ENCODE measurements at places on chromosomes 13 and 19.

GRCh38 chr13:97256343-97256783 is 34.2 kb downstream of the MBNL2 start:
- DNase-seq: peak; percentile 89

DNA sequence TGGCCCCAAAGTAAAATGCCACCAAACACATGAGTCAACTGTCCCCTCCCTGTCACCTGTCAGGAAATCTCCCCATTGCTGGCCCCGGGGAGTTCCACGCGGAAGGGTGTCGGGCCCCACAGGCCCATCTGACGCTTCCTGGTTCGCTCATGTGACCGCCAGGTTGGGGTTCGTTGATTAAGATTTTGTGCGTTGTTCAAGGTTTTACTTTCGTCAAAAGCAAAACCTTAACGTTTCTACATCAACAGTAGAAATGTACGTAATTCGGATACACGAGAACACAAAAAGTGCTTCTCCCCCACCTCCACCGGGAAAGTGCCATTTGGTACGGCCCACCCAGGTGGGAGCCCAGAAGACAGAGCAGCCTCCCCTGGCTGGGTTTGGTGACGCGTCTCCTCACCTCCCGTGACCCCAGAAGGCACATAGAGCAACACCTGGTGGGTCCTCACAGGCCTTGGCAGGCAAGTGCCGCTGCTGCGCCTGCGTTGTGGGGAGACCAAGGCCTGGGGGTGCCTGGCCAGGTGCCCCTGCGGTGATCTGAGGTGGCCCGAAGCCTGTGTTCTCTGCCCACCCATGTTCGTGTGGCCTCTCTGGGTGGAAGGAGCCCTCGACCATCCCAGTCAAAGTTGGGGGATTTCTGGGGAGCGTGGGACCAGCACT is 161.6 kb downstream of the KDM4B start:
- no peak for DNase-seq

- no peak for DNase-seq
Observed at GRCh38 chr19:36032251-36033104, at the start of gene CLIP3. Gene CLIP3 (minus strand): TSS chr19:36032873. CDS start chr19:36032357, 516 bp downstream.

- no peak for DNase-seq
Observed at GRCh38 chr19:47561440-47562057, 11.4 kb downstream of the ZNF541 start.

- no peak for DNase-seq
Observed at GRCh38 chr13:34000955-34001354, 183.0 kb downstream of the RFC3 start.

DNA sequence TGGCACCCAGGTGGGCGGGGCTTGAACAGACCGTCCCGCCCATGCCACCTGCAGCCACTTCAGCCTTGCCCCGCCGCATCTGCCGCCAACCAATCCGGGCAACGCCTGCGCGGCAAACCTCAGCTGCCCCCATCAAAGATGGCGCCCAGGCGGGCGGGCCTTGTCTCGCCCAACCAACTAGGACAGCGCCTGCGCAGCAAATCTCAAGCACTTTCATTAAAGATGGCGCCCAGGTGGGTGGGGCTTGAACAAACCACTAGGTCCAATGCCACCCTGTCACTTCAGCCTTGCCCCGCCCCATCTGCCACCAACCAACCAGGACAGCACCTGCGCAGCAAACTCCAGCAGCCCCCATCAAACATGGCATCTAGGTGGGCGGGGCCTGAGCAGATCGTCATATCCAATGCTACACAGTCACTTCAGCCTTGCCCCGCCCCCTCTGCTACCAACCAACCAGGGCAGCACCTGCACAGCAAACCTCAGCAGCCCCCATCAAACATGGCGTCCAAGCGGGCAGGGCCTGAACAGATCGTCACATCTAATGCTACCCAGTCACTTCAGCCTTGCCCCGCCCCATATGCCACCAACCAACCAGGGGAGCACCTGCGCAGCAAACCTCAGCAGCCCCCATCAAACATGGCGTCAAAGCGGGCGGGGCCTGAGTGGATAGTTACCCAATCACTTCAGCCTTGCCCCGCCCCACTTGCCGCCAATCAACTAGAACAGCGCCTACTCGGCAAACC is 1.4 kb downstream of the PEG3 start:
- no peak for DNase-seq

- no peak for DNase-seq
Observed at GRCh38 chr13:113157929-113158747, at the start of gene PROZ. Gene PROZ (plus strand): TSS chr13:113158648. CDS start chr13:113158661, 13 bp downstream.

GRCh38 chr13:55615081-55615480 is 1525.6 kb upstream of the PRR20A start:
- DNase-seq: no peak

GRCh38 chr13:47226516-47226915 is 329.7 kb upstream of the HTR2A start:
- DNase-seq: no peak

GRCh38 chr13:25946321-25946720 is 105.5 kb downstream of the SHISA2 start:
- DNase-seq: no peak

DNA sequence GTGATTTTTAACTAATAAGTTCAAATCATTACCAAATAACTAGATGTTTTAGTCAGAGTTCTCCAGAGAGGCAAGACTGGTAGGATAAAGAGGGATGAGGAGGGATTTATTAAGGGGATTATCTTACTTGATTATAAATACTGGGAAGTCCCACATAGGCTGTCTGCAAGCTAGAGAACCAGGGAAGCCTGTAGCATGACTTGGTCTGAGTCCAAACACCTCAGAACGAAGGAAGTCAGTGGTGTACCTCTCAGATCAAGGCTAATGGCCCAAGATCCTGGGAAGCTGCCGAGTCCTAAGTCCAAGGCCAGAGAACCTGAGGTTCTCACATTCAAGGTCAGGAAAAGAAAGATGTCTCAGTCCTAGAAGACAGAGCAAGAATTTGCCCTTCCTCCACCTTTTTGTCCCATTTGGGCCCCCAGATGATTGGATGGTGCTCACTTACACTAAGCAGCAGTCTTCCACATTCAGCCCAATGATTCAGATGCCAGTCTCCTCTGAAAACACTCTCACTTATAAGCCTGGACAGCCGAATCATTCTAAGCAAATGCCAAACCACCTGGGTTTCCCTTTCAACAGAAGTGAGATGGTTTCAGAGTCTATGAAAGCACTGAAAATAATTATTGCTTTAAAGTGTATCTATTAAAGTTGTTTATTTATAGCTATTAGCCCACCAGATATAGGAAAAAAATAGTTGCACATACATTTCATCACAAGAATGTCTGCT is 1599.2 kb downstream of the OLFM4 start:
- DNase-seq: no peak

DNA sequence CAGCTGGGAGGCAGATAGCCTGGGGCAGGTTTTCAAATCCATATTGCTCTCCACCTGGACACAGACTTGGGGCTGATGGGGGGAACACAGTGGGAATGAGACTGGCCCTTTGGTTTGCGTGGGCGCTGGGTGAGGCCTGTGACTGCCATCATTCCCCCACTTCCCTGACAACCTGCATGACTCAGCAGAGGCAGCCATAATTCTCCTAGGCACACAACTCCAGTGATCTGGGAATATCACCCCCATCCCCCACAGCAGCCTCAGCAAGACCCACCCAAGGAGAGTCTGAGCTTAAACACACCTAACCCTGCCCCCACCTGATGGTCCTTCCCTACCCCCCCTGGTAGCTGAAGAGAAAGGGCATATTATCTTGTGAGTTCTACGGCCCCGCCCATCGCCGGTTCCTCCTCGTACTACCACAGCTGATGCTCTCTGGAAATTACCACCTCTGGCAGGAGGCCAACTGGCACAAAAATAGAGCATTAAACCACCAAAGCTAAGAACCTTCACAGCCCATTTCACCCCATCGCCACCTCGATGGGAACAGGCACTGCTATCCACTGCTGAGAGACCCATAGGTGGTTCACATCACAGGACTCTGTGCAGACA is 71.0 kb downstream of the RNF17 start:
- DNase-seq: no peak

DNA sequence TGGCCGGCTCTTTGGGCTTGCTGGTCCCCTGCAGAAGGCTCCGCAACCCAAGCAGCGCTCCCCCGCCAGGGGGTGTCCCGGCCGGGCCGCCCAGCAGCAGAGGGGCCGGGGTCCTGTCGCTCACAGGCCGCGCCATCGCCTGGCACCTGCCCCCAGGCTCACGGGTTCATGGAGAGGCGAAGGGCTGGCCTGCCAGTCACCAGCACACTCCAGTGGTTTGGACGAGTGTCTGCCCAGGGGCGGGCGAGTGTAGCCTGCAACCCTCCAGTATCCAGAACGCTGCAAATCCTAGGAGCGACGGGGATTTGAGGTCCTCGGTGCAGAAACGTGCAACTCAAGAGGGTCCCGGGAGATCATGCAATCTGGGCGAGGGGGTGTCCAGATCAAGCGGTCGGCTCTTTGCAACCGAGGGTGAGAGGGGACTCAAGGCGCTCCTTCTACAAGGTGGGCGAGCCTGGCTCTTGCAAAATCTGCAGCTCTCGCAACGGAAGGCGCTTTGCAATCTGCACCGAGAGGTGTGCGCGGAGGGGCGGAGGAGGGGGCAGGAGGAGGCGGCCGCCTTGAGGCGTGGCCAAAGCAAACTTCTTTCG is at the start of gene DBP:
Gene DBP (minus strand): TSS at position 521 of the 590 bp plus-strand sequence. CDS start 385 bp downstream, at position 136.
- no peak for DNase-seq

GRCh38 chr13:21557995-21558394 is 46.0 kb downstream of the MICU2 start:
- no peak for DNase-seq

Measured in LoVo (cell line).